ENCODE measurements at places on chromosomes 12 and 14.

DNA sequence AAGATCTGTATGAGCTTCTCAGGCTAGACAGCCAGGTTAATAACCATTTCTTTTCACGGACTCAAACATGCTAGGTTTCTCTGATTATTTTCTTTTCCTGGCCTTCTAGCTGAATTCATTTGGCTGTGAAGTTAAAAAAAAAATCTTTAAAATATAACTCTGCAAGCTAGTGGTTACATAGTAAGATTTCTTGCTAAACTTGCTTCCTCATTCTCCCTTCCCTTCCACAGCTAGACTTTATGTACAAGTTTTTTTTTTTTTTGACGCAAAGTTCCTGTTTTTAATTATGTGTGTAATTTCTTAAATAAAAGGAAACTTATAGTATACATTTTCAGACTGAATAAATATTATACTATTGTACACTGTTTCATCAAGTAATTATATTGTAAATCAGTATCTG is 145.4 kb downstream of the TMTC2 start:
- no peak overlapping the region for H3K27ac ChIP-seq
- H3K4me3 ChIP-seq = no peak overlapping the region
- no peaks in the 10 kb centered on the region for H3K4me1 ChIP-seq
- no peaks in the 10 kb centered on the region for H3K27me3 ChIP-seq
- H3K36me3 ChIP-seq = no peaks in the 10 kb centered on the region
- DNase-seq = no peak

- H3K36me3 ChIP-seq = no peaks in the 10 kb centered on the region
- H3K4me1 ChIP-seq = peaks cover 2% of the 10 kb centered on the region
- DNase-seq = peak; percentile 35
- no peak overlapping the region for H3K4me3 ChIP-seq
- no peak overlapping the region for H3K27ac ChIP-seq
These were observed 226.3 kb upstream of the NOS1 start for GRCh38 chr12:117587631-117588287.

DNA sequence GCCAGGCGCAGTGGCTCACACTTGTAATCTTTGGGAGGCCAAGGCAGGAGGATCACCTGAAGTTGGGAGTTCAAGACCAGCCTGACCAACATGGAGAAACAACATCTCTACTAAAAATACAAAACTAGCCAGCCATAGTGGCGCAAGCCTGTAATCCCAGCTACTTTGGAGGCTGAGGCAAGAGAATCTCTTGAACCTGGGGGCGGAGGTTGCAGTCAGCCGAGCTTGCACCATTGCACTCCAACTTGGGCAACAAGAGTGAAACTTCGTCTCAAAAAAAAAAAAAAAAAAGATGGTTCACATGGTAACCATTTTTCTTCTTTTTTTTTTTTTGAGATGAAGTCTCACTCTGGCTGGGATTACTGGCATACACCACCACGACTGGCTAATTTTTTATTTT is 35.3 kb downstream of the SLC2A14 start:
- H3K27ac ChIP-seq = no peak overlapping the region
- H3K4me3 ChIP-seq = no peak overlapping the region
- H3K4me1 ChIP-seq = no peaks in the 10 kb centered on the region
- H3K27me3 ChIP-seq = no peaks in the 10 kb centered on the region
- no peak for DNase-seq
- H3K36me3 ChIP-seq = no peaks in the 10 kb centered on the region

DNA sequence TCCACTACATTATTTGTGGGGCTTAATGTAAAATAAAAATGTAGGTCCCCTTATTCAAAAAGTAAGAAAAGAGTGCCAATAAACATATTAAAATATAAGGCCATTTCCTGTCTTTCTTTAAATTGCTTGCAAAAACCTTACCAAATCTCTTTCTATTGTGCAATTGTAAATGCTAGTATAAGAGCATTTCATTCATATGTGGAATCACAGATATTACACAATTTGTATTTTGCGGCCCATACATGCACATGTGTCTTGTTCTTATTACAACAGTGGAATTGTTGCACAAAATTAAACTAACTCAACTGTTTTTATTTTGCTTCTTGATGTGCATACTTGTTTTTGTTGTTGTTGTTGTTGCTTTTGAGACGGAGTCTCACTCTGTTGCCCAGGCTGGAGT is 20.1 kb upstream of the CRADD start:
- H3K27ac ChIP-seq = no peak overlapping the region
- no peak for DNase-seq
- H3K4me3 ChIP-seq = no peak overlapping the region
- no peaks in the 10 kb centered on the region for H3K36me3 ChIP-seq

GRCh38 chr12:25328072-25328712 is 77.5 kb upstream of the KRAS start:
- H3K36me3 ChIP-seq = no peaks in the 10 kb centered on the region
- DNase-seq = no peak
- no peaks in the 10 kb centered on the region for H3K27me3 ChIP-seq
- no peak overlapping the region for H3K4me3 ChIP-seq

DNA sequence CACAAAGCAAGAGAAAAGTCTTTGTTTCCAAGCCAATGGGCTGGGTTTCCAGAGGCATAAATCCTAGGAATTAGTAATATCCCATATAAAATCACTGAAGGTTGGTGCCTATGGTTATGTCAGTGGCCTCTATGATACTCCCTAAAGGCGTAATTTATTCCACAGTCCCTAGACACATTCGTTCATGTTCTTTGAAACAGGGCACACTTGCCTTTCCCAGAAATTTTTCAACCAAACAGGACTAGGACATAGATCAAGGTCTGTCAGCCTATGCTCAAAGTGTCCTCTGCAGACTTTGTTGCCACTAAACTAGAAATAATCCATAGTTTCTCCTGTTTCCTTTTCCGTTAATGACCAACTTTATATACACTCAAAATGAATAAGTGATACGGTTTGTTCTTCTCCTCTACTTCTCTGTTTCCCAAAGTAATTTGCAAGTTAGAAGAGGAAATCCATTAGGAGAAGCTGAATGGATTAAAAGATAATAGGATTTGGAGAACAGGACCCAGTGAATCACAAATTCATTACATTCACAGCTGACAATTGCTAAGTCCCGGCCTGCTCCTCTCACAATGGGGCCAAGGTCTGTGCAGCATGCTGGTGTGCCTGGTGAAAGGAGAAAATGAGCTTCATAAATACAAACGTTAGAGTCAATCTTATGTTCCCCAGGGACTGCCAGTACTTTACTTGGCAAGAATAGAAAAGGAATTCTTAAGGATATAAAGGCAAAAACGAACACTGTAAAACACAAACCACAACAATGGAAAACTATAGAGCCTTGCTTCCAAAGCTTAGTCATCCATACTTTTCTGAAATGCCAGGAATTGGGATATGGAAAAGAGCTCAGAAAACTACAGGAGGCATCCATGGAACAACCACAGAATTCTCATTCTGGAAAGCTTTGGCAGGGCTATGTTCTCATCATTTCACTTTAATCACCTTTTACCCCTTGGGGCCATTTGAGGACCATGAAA is 966.2 kb downstream of the NRXN3 start:
- no peak for DNase-seq
- H3K4me3 ChIP-seq = no peak overlapping the region
- H3K4me1 ChIP-seq = no peaks in the 10 kb centered on the region
- H3K27ac ChIP-seq = no peak overlapping the region

- no peak for DNase-seq
- no peaks in the 10 kb centered on the region for H3K4me1 ChIP-seq
- H3K4me3 ChIP-seq = no peak overlapping the region
- no peaks in the 10 kb centered on the region for H3K27me3 ChIP-seq
- no peak overlapping the region for H3K27ac ChIP-seq
These were observed 25.9 kb upstream of the GTF2A1 start for GRCh38 chr14:81246461-81247270.

DNA sequence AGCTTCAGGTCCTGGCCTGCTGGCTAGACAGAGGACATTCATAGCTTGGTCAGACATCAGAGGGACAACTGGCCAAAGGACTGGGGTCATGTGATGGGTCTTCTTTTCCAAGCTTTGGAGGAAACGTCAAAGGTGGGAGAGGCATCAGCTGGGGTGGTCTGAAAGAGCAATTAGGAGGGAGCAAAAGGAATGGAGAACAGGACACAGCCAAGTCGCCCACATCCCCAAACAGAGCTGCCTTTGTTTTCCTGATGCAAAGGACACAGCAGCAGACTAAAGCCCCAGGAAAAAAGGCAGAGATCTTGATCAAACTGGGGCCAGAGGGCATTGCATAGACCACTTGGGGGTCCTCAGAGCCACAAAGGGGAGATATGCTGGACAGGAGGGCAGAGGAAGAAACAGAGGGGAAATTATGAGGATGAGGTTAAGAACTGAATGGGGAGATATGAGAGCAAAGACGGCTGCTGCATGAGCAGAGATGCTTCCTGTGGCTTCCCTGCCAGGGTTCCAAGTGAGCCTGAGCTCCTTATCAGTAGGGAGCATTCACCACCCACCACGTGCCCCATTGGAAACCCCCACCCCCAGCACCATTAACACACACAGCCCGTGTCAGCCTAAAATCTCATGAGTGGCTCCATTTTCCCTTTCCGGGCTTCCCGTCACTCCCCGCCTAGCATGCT is 62.4 kb downstream of the ANO2 start:
- 0 out of 2 replicates have a peak, but pooled peaks cover 2% of the 10 kb centered on the region for H3K4me1 ChIP-seq
- H3K36me3 ChIP-seq = no peaks in the 10 kb centered on the region
- no peak for DNase-seq

DNA sequence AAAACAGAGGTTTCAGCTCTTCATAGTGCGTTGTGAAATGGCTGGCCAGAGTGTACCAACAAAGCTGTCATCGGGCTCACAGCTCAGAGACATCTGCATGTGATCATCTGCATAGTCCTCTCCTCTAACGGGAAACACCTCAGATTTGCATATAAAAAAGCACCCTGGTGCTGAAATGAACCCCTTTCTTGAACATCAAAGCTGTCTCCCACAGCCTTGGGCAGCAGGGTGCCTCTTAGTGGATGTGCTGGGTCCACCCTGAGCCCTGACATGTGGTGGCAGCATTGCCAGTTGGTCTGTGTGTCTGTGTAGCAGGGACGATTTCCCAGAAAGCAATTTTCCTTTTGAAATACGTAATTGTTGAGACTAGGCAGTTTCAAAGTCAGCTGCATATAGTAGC is 14.3 kb upstream of the PAPLN start:
- no peak overlapping the region for H3K4me3 ChIP-seq
- H3K4me1 ChIP-seq = peaks cover 4% of the 10 kb centered on the region
- peaks cover 2% of the 10 kb centered on the region for H3K36me3 ChIP-seq
- H3K27me3 ChIP-seq = no peaks in the 10 kb centered on the region
- H3K27ac ChIP-seq = no peak overlapping the region

- no peak overlapping the region for H3K4me3 ChIP-seq
- DNase-seq = peak; percentile 76
- H3K27me3 ChIP-seq = no peaks in the 10 kb centered on the region
- H3K36me3 ChIP-seq = no peaks in the 10 kb centered on the region
- H3K27ac ChIP-seq = no peak overlapping the region
These were observed 231.2 kb downstream of the AKAP6 start for GRCh38 chr14:32560209-32560857.

DNA sequence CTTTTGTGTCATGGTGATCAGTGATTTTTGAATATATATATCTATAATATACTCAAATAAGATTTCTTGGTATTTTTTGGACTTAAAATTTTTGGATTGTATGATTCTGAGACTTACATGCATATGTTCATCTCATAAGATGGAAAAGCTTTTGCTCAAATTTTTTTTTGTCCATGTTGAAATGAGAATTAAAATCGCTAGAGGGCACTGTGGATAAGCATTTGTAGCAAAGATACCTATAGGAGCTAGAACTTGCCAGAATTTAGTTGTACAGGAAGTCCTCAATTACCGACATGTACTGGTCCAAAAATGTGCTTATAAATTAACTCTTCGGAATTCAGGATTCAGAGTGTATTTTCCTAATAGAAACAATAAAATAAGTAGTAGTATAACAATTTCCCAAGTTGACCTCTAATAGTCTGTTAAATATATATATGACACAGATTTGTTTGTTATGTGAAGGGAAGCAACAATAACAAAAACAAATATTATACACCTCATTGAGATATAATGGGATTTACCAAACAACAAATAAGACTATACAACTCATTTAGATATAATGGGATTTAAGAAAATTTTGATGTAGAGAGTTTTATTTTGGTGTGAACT is 179.6 kb downstream of the TMEM117 start:
- peak; percentile 16 for DNase-seq
- H3K4me1 ChIP-seq = no peaks in the 10 kb centered on the region
- H3K36me3 ChIP-seq = no peaks in the 10 kb centered on the region
- H3K4me3 ChIP-seq = no peak overlapping the region
- no peaks in the 10 kb centered on the region for H3K27me3 ChIP-seq
- no peak overlapping the region for H3K27ac ChIP-seq

DNA sequence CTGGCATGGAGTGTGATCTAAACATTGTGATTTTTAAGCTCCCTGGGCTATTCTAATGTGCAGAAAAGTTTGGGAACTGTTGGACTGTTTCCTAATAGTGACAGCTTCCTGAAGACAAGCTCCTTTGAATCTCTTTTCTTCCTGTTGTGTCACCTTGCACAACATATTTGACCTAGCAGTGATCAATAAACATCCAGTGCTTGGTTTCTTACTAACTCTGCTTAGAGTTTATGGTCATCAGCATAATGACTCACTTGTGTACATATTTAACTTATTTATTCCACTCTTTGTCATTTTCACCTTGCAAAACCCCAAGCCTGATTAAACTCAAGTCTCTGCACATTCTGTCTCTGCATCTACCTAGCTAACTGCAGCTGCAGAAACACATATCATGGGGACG is 27.3 kb upstream of the TBC1D30 start:
- H3K27me3 ChIP-seq = no peaks in the 10 kb centered on the region
- DNase-seq = no peak
- H3K4me1 ChIP-seq = no peaks in the 10 kb centered on the region
- no peak overlapping the region for H3K4me3 ChIP-seq
- no peaks in the 10 kb centered on the region for H3K36me3 ChIP-seq
- H3K27ac ChIP-seq = no peak overlapping the region

DNA sequence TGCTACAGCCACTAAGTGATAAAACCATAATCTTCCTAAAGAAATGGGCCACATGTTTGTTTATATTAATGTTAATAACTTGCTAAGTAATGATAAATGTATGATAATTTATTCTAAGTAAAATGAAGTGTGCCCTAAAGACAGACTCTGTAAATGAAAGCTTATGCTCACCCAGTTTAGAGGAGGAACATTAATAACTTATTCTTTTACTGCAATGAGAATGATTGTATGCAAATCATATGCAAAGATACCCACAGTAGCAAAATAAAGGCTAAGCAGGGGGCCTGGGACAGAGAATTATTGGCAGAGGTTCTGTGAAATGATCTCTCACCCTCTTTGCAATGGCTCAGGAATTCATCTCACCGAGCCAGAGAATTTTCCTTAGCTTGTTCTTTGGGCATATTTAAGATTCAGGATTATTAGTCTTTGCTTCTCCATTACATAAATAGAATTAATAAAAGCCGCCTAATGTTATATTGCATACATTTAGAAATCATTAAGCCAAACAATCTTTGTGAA is 75.9 kb downstream of the TMEM132D start:
- H3K4me1 ChIP-seq = no peaks in the 10 kb centered on the region
- H3K4me3 ChIP-seq = no peak overlapping the region
- H3K36me3 ChIP-seq = no peaks in the 10 kb centered on the region
